ENCODE measurements at places on chromosomes 12 and 14. TPM values are rescaled to one million over a fixed set of nuclear protein-coding genes. Genes with fewer than 3 reads are reported as not detected.

DNA sequence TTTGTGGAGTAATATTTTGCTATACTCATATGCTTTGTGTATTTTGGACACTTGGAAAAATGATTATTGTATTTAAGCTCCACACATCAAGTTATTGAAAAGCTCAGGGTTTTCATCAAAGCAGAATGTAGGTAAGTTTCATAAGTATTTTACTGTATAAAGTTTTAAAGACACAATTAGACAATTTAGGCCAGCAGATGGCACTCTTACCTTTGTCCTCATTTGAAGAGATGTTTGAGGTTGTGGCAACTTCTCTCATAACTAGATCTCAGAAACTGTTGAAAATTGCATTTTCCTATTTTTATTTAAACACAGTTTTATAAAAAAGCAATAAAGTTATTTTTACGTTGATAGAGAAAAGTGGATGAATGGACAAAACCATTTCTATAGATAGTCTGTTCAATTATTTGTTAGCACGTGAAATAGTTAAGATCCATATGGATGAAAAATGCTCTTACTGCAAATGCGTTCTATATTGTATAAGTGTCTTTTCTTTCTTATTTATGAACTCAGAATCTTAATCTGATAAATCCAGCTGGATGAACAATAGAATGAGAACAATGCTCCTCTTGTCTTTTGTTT is 300.0 kb downstream of the AEBP2 start:
- peak; percentile 80 for DNase-seq

DNA sequence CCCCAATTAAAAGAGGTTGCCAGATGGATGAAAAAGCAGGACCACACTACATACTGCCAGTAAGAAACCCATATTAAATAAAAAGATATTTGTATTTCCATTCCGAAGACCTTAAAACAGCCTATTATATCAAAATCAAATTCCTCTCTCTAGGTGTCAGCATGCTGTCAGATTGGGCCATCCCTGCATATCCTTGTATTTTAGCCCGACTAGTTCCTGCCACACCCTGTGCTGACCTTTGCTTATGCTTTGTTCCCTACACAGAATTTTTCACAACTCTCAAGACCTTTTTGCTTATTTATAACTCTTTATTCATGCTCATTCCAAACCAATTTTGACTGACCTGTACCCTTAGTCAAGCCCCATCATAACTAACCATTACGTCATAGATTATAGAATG is 12.8 kb downstream of the GSKIP start:
- DNase-seq: no peak

- DNase-seq: no peak
Observed at GRCh38 chr12:52242442-52243258, 9.6 kb downstream of the KRT7 start.

DNA sequence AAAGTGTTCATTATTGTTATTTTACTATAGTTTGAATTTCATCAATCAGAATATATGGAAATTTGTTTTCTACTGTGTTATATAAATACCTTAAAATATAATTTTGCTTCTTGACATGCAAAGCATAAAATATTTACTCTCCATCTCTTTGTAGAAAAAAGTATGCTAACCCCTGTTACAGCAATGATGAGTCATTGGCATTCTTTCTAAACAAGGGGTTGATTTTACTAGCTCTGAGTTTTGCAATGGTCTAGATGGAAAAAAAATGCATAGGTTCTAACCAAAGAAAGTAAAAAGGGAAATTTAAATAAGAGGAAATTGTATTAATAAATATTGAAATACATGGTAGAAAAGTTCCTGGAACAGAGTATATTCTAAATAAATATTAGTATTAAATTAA is 990.2 kb upstream of the ATXN7L3B start:
- DNase-seq: no peak

DNA sequence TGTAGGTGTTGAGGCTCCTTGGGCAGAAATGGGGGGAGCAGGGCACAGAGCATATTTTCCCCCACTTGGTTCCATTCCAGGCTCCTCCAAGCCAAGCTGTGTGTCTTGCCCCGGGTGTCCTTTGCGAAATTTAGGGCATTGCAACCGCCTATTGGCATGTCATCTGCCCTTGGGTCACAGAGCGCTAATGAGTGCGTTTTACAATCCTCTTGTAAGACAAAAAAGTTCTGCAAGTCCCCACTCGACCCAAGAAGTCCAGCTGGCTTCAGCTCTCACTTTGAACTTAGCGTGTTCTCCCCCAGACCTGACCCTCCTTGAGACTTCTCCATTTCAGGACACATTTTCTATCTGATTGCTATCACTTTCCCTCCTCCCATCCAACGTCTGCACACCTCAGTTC is 6.1 kb upstream of the LRTM2 start:
- DNase-seq: no peak

DNA sequence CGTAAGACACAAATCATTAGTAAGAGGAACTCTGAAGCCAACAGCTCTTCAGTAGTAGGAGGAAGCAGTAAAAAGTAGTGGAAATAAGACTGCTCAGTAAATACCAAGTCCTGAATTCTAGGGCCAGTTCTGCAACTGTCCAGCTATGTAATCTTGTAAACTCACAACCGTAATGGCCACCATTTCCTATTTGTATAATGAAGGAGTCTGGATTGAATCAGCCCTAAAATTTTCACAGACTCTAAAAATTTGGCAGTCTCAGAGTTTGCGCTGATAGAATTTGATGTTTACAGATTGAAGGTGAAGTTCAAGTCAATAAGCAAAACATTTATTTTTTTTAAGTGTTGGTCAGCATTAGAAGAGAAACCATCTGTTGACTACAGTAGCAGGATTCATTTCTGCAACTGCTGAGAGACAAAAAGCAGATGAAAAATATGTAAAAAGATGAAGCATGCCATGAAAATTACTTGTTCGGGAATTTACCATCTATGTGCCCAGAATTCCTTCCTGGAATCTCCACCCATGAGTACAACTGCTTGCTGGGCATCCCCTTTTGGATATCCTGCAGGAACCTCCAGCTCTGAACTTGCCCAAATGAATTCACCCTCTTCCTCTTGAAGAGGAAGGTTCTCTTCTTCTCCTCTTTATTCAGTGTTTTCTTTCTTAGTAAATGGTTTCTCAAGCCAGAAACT is 47.5 kb downstream of the GALNT4 start:
- no peak for DNase-seq

- no peak for DNase-seq
Observed at GRCh38 chr14:64763085-64763782, 59.0 kb downstream of the PLEKHG3 start.

DNA sequence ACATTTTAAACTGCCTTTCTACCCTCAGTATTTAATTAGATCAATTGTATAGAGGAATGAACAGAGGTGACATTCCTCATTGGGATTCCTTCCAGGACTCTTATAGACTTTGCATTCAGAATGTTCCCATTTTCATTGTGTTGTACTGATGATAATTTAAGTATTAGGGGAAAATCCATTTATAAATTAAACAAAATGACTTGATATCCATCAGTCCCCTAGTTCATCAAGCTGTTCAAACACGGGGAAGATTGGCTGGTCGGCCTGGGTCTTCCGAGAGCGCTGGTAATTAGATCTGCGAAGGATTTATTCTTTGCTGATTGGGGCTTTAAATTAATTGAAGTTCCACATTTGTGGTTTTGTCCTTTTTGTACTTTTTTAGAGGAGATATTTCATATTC is 274.0 kb downstream of the EGLN3 start:
- no peak for DNase-seq

- no peak for DNase-seq
Observed at GRCh38 chr12:119835068-119835467, 42.1 kb downstream of the CIT start.

DNA sequence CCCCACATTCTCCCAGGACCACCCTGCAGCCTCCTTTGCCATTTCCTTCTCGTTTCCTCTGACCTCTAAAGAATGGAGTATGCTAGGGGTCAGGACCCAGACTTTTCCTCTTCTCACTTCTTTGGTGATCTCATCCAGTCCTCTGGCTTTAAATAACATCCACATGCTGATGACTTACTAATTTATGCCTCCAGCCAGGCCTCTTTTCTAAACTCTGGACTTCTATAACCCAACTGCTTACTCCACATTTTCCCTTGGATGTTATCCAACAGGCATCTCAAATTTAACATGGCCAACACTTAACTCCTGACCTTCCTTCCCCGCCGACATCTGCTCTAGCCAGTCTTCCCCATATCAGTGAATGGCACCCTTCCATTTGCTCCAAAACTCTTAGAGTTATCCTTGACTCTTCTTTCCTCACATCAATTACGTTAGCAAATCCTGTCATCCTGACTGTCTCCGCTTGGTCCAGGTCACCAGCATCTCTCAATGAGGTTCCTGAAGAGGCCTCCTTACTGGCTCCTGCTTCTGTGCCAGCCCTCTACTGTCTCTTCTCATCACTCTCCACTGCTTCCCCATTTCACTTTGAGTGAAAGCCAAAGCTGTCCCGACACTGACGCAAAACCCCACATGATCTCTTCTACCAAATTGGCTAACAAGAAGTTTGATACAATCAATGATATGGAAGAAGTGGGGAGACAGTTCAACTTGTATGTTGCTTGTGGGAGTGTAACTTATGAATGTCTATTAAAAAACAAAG is 42.7 kb downstream of the TMBIM6 start:
- DNase-seq: no peak

GRCh38 chr12:56995201-56995929 is 11.0 kb downstream of the ZBTB39 start:
- no peak for DNase-seq

DNA sequence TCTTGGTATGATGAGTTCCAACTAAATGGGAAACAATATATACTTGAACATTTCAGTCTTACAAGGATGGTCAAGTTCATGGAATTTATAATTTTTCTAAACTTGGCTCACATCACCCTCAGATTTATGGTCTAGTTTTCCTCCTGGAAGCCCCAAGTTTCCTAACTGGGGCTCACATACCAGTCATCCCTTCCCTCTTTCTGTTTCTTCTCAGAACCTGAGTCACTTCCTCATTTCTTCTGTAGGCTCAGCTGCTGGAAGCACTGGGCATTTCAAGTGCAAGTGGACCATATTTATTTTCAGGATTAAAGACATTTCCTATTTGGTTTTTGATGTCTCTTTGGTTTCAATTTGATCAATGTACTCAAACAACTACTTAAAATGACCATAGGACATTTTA is 55.4 kb downstream of the GRIP1 start:
- no peak for DNase-seq

- peak; percentile 69 for DNase-seq
Observed at GRCh38 chr12:113135178-113136127, at the start of gene RASAL1. Gene RASAL1 (minus strand): TSS chr12:113135761. CDS start chr12:113135462, 299 bp downstream.

TTC7B gene
- total RNA-seq: 40.9 TPM

CHFR gene
- 20.7 TPM for total RNA-seq

REP15 gene
- 0.23 TPM for total RNA-seq

Data from NCI-H460 (cell line).